ENCODE measurements at places on chromosomes 4 and X. TPM values are rescaled to one million over a fixed set of nuclear protein-coding genes. Genes with fewer than 3 reads are reported as not detected.

GRCh38 chr4:10253765-10254164 is 137.2 kb upstream of the WDR1 start:
- DNase-seq = no peak

GRCh38 chr4:26779674-26780073 is 81.0 kb upstream of the STIM2 start:
- DNase-seq = no peak

GRCh38 chr4:80812145-80812544 is 218.4 kb upstream of the BMP3 start:
- no peak for DNase-seq

The RAI2 gene
- 4.3 TPM for polyA plus RNA-seq

GRCh38 chr4:168632301-168632725 is 135.5 kb downstream of the PALLD start:
- DNase-seq = no peak

All from cardiac muscle cell (in vitro differentiated cells and primary cell).